ENCODE measurements at places on chromosomes 16 and 17.

- no peak for DNase-seq
These were observed 17.4 kb downstream of the AARSD1 start for GRCh38 chr17:42946812-42947211.

DNA sequence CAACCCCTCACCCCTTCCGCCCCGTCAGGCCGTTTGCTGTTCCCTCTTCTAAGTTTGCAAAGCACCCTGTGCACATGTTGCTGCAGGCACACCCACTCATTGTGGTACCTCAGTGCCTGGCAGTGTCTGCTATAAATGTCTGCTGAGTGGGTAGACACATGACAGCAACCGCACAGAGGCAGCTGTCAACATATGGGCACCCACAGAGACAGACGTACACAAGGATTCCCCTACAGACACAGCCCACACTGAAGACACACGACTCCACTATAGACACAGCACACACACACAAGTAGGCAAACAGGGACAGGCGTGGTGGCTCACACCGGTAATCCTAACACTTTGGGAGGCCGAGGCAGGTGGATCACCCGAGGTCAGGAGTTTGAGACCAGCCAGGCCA is 17.8 kb upstream of the CRK start:
- DNase-seq, result no peak

GRCh38 chr16:4599545-4599944 is 15.1 kb downstream of the UBALD1 start:
- no peak for DNase-seq

GRCh38 chr17:75898791-75899190 is 2.0 kb upstream of the TRIM65 start:
- DNase-seq, result no peak

- DNase-seq, result no peak
These were observed 4.8 kb upstream of the CALB2 start for GRCh38 chr16:71353736-71354135.

DNA sequence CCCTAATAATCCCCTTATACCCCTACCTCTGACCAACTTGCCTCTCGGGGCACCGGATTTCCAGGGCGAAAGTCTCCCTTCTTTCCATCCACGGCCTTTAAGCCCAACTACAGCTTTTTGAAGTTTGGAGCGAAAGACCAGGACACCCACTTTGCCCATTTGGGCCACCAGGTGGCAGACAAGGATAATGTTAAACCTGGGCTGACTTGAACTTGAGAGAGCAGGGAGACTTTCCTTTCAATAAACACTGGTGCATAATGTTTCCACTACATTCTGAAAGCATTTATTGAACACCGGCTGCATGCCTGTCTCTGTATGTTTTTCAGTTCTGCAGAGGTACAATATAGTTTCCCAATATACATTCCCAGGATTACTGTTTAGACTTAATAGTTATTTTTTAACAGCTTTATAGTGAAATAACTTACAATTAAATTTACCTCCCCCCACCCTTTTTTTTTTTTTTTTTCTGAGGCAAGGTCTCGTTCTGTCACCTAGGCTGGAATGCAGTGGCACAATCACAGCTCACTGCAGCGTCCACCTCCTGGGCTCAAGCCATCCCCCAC is 6.9 kb upstream of the CES3 start:
- DNase-seq, result peak; percentile 40

DNA sequence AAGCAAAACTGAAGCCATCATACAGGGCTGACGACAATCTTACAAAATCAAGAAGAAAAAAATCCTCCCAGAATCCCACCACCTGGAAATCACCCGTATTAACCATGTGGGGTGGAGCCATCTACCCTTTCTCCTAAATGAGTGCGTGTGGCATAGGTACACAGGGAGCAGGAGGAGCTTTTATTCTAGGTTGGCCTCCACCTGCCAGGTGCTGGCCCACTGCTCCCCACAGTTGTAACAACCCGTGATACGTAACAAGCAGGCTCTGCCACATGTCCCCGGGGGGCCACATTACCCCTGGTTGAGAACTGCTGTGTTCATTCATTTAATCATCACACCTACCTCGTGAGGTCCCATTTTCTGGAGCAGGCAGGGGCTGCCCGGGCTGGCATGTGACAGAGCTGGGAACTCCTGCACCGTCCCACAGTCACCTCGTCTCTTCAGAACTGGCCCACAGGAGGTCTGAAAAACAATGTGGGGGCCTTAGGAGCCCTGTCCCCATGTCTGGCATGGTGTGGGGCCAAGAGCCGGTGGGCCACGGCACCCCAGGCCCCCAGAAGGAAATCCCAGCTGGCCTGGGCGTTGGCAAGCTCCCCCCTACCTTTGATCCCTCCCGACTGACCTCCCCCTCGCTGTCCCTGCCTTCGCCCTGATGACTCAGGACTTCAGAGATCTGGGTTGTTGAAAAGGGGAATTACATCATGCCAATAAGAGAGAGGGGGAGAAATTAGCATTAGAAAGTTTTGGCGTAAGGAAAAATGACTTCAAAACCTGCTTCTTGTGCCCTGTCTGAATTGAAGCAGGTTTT is 12.9 kb downstream of the CMIP start:
- DNase-seq, result no peak

DNA sequence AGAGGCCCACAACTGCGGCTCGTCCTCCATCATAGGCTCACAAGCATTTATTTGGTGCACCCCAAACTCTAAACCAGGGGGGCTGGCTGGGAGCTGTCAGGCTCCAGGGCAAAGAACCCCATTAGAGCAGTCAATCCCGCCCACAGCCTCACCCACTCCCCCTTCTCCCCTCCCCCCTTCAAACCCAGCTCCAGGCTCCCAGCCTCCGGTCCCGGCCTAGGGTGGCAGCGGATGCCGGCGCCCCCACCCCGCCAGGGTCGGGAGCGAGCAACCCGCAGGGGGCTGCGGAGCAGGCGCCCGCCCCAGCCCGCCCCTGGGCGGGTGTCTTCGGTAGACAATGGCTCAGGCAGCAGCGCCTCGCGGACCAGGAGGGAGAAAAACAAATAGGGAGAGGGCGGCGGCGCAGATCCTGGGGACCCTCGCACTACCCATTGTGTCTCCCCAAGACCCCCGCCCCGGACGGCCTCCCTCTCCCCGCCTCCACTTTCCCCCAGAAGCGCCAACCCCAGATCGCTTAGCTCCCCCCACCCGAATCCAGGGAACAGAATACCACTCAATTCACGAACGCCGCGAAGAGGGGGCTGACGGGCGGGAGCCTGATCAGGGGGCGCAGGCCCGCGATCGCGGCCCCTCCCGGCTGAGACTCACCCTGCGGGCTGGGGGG is 572 bp downstream of the FAM171A2 start:
- DNase-seq, result no peak

- no peak for DNase-seq
These were observed 79.2 kb upstream of the NOG start for GRCh38 chr17:56514264-56514663.

DNA sequence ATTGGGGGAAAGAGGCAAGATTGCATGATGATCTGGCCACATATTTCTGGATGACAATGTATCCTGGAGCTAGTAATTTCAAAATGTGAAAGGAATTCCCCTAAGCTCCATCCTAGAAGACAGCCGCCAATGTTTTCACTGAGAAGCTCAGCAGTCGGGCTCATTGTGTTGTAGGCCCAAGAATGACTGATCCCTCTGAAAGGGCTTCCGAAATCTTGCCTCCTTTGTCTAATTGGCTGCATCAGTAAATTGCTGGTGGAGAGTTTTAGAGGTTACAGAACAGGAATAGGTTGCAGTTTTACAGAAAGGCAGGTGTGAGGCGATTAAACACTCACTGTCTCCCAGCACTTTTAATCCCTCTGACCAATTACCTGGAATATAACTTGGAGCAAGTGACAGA is 464.1 kb upstream of the SALL1 start:
- DNase-seq, result no peak

DNA sequence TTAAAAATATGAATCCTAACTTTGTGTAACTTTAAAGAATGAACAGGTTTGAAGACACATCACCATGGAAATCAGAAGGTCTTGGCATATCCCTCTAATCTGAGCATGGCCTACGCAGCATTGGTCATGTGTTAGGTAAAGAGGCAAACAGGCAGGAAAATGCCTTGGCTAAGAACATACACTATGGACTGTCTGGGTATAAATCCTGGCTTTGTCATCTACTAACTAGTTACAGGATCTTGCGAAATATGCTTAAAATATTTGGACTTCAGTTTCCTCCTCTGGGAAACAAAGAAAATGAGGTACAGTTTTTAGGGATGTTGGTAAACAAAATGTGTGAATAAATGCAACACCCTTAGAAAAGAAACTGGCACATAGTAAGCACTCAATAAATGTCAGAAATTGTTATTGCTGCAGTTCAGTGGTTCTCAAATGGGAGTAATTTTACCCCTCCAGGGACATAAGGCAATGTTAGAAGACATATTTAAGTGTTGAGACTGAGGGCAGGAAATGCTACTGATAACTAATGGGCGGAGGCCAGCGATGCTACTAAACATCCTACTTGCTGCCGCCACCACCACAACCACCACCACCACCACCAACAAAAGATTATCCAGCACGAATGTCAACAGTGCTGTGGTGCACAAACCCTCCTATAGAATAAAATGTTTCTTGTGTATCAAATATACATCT is 770.8 kb upstream of the SOX9 start:
- DNase-seq, result no peak

GRCh38 chr17:48129981-48130380 is 22.4 kb downstream of the SNX11 start:
- DNase-seq, result no peak

- DNase-seq, result no peak
These were observed 10.6 kb downstream of the ZSCAN10 start for GRCh38 chr16:3088450-3088849.

Data from NCI-H446 treated with DMSO at 0.1 percent for 48 hours (cell line).